ENCODE measurements at places on chromosomes 7 and 10.

DNA sequence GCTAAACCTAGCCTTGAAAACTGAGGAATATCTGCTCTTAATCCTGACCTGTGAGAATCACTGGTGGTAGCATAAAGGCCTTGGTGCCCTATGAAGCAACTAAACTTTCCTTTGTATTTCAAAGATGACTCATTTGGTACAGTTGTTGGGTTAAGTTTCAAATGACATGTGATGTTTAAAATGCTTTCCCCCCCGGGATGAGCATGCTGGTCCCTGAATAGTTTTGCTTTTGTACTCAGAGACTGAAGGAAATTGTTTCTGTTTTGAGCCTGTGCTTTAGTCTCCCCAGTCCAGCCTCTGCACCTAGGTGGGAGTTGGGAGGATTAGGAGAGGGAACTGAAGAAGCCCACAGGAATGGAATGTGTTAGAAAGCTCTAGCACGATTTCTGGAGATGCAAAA, 258.9 kb upstream of the NPY start:
- no peak for DNase-seq

GRCh38 chr7:92797284-92797683, 39.1 kb downstream of the CDK6 start:
- DNase-seq, result no peak

DNA sequence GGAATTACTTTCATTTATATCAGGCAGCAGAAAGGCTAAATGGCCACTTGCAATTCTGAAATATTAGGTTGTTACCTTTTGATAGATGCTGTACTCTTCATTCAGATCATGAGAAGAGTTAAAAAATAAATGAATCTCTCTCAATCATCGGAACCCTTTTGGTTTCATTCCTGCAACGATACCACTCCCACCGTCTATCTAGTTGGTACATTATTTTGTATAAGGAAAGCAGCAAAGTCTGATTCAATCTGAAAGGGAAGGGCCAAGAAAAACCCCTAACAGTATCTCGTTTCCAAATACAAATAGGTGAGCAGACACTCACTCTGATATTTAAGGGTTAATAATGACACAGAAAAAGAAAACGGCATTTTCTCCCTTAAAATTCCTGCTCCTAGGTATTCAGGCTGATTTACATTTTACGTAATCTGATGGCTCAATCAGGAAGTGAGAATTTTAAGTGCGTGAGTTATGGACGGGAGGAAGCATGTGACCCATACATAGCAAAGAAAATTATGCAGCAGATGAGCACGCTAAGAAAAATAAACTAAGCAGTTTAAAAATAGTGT, 209.4 kb upstream of the KLF14 start:
- no peak for DNase-seq

- DNase-seq, result no peak
Observed at GRCh38 chr10:62625484-62625883, 179.0 kb upstream of the ADO start.

GRCh38 chr7:120502132-120502531, 229.2 kb downstream of the KCND2 start:
- DNase-seq, result no peak

- DNase-seq, result no peak
Observed at GRCh38 chr7:42617071-42617765, 294.7 kb downstream of the C7orf25 start.

DNA sequence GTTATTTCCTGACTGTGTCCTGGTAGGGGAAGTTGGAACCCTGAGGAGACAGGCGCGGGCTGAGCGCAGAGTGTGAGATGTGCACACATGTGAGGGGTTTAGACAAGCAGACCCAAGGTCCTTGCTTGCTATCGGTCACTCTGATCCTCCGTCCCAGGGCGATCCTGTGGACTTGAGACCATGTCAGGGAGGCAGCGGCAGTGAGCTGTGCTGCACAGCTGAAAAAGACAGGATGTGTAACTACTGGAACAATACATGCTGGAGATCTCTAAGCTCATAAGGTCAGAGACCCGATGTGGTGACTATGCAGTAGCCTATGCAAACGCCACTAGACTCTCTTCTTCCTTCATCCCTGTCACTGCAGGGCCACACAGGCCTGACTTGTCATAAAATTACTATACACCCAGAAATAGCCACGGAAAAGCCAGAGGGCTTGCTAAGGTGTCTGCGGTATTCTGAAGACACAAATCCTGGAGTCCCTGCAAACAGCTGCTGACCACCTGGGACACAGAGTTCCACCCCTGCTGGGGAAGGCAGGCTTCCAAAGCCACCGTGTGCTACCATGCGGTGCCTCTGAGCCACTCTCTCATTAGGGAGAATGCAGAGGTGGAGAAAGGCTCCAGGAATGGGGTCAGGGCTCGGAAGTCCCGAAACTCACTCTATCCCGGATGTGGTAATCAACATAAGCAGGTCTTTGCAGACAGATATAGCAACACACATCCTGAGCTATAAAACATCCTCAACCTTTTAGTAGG, 91.1 kb upstream of the DDC start:
- DNase-seq, result no peak

GRCh38 chr7:107069457-107069856, 25.0 kb downstream of the PRKAR2B start:
- DNase-seq, result no peak

GRCh38 chr7:132537456-132538145, 38.7 kb downstream of the PLXNA4 start:
- DNase-seq, result no peak

- DNase-seq, result no peak
Observed at GRCh38 chr7:118708741-118709140, 484.2 kb downstream of the ANKRD7 start.

DNA sequence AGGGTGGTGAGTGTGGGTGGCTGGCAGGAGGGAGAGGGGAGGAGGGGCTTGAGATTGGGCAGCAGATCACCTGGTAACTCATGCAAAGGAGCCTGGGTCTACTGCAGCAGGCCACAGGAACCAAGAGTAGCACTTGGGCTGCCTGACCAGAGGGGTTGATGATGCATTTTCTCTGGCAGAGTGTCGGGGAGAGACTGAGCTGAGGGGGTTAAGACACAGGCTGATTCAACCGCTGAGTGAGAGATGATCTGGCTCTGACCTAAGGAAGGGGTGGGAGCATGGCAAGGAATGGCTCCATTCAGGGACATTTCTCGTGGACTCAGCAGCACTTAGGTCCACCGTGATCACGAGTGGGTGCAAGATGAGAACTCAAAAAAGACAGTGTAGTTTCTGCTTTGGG, 115.5 kb upstream of the STK17A start:
- DNase-seq, result no peak

- no peak for DNase-seq
Observed at GRCh38 chr7:101164071-101164840, 1.1 kb downstream of the VGF start.

DNA sequence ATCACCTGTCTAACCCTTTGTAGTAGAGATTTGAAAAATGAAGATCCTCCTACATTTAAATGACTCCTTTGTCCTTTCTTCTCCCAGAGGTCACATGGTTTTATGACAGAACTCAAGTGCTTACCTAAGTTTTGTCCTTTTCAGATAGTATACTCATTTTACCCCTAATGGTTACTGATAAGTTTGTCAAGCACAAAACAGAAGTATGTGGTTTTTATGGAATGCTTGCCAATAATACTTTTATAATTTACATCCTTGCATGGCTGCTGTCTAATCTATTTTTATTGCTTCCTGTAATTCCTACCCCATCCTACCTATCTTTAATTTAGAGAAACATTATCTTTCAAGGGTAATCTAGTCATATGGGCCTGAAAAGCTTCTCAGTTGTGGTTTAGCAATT, 37.5 kb downstream of the HELLS start:
- DNase-seq, result no peak

DNA sequence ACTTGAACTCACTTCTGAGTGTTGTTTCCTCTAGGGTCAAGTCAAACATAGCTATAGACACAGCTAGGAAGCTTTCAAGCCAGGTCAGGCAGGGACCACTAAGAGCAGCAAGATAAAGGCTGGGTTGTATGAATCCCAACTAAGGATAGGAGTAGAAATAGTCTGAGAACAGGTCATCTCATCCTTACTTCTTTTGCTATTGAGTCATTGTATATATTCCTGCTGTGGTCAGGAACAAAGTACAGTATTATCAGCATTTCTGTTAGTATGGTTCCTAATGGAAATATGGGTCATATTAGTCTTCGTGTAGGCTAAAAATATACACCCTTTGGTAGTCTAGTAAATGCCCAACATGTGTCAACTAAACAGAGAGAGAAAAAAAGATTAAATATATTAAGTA, 145.3 kb downstream of the BTAF1 start:
- DNase-seq, result no peak

DNA sequence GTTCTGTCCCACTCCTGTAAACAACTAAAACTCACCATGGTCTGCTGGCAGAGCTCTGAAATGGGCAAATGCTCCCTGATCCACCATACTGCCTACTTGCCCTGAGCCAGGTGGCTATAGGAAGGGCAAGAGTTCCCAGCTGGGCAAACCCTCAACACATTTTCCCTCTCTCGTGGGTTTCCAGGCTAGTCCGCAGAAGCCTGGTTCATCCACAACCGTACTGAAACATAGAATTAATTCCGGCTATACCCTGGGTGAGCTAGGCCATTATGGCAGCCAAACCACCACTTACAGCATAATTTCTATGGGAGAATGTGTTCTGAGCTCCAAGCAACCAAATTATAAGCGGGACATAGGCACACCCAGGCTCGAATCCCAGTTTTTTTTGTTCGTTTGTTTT, 20.1 kb upstream of the DDIT4 start:
- no peak for DNase-seq

- no peak for DNase-seq
Observed at GRCh38 chr7:97377713-97378112, 260.2 kb downstream of the SDHAF3 start.

- no peak for DNase-seq
Observed at GRCh38 chr10:59580026-59580863, 129.4 kb downstream of the SLC16A9 start.

DNA sequence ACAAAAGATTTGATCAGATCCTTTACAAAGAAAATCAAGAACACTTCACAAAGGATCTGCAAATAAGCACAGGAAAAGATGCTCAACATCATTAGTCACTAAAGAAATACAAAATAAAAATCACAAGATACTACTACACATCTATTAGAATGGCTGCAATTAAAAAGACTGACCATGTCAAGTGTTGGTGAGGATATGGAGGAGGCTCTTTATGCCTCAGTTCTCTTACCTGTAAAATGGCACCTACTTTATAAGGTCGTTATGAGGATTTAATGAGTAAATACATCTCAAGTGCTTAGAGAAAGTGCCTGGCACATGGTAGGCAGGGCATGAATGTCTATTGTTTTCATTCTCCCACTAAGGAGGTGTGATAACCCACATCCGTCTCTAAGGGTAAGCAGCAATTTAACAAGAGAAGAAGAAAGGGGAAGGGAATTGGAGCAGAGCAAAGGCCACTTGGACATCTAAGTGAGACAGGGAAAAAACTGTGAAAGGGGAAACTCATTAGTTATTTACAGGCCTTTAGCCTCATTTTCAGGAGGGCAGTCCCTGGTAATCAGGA, 157.5 kb upstream of the NFE2L3 start:
- DNase-seq, result no peak

DNA sequence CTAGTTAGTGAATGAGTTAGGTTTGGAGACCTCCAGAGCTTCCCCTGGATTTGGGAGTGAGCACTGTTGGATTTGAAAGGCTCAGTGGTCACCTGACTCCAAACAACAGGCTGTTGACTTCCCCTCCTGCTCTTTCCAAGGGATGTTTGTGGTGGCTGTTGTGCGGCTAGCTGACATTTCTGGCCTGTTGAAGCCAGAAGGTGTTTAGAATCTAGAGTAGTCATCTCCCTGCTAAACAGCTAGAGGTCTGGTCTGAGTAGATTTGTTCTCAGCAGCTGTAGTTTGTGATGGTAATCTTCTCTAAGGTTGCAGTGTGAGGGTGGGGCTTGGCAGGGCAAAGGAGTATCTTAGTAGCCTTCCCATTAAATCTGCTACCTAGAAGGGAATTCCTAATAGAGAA, 30.1 kb downstream of the BPGM start:
- no peak for DNase-seq

- DNase-seq, result no peak
Observed at GRCh38 chr7:45720989-45721388, 146.8 kb downstream of the ADCY1 start.

GRCh38 chr10:94762393-94762792, at the start of gene CYP2C19:
TSS of gene CYP2C19 (plus strand) at chr10:94762681. CDS start at chr10:94762706, 25 bp downstream.
- DNase-seq, result no peak

- DNase-seq, result no peak
Observed at GRCh38 chr7:141073173-141073640, 657 bp upstream of the TMEM178B start.

DNA sequence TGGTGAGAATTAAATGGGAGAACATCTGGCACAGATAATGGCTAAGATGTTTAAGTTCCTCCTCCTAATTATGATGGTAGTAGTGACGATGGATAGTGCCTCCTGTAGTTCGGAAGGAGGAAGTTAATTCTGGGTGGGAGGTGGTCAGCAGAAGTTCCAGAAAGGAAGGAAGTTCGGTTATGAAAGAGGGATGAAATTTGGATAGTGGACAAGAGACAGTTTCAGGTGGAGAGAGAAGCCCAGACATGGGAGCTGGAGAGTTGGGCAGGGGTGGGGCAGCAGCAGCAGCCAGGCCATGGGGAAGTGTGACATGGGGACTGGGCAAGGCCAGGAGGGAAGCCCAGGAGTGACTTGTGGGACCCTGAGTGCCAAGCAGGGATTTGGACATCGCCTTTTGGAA, 99.5 kb downstream of the CCNY start:
- no peak for DNase-seq

DNA sequence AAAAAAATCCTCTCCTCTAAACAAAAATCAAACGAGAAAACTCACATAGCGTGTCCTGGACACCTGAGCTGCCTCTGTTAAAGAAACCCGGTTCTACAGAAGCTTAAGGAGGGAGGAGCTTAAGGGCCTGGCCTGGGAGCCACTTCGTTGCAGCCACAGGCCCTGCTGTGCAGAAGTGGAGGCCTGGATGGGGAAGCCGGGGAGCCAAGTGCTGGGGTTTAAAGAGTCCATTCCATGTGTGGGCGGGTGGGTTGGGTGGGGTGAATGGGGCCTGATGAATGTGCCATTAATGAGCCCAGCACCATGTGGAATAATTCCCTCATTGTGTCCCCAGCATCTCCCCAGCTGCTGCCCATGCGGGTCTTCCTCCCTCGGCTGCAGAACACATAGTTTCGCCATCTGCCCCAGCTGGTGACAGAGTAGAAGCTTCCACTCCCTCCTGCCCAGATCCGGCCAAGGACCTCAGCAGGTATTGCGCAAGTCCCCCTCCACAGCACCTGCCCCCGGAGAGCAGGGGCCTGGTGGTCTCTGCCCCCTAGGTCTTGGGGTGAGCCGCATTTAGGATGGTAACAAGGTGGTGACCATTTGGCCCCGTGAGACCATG, 127.8 kb upstream of the BTBD16 start:
- no peak for DNase-seq

GRCh38 chr10:45152726-45153125, 152.0 kb downstream of the ZNF22 start:
- no peak for DNase-seq

GRCh38 chr10:4331150-4331549, 494.9 kb upstream of the AKR1E2 start:
- no peak for DNase-seq

- DNase-seq, result no peak
Observed at GRCh38 chr7:118657391-118658005, 433.0 kb downstream of the ANKRD7 start.

GRCh38 chr10:1063232-1063865, 7.2 kb downstream of the WDR37 start:
- no peak for DNase-seq

- DNase-seq, result peak; percentile 63
Observed at GRCh38 chr10:103584216-103585010, 90.9 kb downstream of the NEURL1 start.

- no peak for DNase-seq
Observed at GRCh38 chr7:128307061-128307460, 36.6 kb downstream of the RBM28 start.

Measured in stimulated activated CD4-positive, alpha-beta T cell treated with anti-CD3 and anti-CD28 coated beads, TNF-alpha, amount 100 ng/mL, for 24 hours (primary cell).